Activated CD4-positive, alpha-beta T cell treated with anti-CD3 and anti-CD28 coated beads, Interleukin-2, amount 50 U/mL, for 4 hours (primary cell): ENCODE measurements at places on chromosomes 4 and X.

- no peak for DNase-seq
Measured at GRCh38 chrX:144259054-144259453, 375.2 kb downstream of the UBE2NL start.

GRCh38 chr4:125461676-125462363, 147.1 kb downstream of the FAT4 start:
- DNase-seq: no peak

DNA sequence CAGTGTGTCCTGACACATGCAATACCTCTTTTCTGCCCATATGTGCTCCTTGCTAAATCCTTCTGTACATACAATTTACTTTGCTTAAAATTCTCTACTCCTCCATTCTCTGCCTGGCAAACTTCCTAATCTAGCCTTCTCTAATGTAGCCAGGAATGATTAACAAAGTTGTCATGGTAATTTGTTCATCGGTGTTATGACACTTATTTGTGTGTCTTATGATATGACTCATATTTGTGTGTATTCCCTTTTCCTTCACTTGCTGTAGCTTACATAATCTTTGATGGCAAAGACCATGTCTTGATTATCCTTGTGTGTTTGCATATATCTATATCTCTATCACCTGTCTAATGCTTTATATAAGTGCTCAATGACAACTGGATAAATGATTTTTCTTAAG, 133.3 kb downstream of the COL25A1 start:
- DNase-seq: no peak

DNA sequence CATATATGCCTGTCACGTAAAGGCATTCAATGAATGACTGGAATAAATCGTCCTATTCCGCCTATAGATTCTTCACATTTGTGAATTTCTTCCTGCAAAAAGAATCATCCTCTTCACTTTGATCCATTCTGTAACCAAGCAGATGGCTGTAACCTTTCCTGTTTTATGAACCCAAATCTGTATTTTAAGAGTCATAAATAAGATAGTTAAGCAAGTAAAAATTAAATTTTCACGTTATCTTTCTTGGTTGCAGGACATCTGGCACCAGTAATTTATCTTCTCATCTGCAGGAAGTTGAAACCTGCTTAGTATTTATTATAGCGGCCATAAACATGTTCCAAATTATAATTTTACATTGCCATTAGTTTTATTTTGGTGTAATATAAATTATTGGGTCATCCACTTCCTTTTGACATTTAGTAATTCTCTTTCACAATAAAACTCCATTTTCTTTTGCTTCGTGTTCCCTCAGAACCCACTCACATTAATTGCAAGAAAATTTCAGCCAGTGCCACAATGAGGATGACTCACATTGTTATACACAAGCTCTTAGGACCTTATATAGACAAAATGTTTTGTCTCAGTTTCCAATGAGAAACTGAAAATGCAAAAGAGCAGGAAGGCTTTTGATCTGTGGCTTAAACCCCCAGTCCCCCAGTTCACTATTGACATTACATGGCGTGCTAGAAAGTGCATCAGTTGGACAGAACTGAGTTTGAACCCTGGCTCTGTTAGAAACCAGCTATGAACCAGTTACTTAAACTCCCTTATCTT, 51.1 kb downstream of the TMEM156 start:
- DNase-seq: no peak

DNA sequence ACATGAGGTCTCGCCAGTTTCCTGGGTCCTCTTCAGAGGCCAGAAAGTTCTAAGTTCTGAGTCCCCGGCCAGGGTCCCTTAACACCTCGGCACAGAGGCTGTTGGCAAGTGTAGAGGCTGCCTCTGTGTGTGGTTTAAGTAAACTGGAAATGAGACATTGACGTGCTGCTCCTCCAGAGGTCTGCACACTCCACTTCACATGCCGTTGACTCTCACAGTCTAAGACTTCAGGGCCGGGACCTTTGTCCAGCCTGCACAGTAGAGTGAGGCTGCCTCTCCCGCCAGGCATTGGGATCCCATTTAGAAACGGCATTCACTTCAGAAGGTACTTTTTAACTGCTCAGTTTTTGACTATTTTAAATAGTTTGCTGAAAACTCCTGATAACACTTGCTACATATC, 10.6 kb upstream of the TADA2B start:
- no peak for DNase-seq

DNA sequence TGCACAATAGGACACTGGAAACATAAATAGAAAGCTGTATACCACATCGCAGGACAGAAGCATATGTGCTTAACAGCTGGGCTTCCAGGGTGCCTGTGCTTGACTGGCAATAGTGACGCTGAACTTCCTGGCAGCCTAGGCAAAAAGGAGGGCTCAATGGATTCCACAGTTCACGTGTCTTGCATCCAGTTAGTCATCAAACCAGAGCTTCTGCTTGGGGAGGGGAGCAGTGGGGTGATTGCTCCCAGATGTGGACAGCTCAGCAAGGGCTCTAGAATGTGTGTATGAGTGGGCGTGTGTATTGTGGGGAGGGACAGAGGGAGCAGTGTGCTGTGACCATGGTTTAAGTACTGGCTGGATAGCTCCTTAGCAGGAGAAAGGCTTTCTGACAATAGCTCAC, 2.3 kb downstream of the PRRG3 start:
- no peak for DNase-seq
